ENCODE measurements at places on chromosomes 6 and 20.

DNA sequence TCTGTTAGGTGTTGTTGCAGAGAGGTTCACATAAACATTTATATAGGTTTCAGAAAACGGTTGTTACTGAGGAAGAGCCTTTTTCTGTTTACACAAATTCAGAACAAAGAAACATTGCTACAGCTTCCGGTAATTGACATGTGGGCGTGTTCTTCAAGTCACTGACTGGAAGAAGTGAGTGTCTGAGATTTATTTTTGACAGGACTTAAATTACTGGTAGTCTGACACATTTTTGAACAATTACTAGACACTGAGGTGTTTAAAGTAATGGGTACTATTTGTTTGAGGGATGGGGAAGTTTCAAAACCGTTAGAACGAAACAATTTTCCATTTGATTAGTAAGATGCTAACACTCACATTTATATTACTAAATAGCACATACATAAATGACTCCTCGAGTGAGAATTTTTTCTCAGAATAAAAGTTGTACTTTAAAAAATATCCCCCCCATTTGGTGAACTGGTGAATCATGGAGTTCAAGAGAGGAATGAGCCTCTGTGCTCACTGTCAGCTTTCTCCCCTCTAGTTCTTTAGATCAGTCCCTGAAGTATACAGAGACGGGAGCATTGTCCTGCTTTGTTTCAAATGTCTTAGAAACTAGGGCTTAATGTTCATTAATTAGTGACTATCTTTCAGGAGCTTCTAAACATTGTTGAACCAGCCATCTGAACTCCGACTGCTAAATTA is 98.7 kb downstream of the TSHZ2 start:
- DNase-seq, result no peak

GRCh38 chr20:13753436-13754036 is 31.2 kb downstream of the ESF1 start:
- DNase-seq, result no peak

DNA sequence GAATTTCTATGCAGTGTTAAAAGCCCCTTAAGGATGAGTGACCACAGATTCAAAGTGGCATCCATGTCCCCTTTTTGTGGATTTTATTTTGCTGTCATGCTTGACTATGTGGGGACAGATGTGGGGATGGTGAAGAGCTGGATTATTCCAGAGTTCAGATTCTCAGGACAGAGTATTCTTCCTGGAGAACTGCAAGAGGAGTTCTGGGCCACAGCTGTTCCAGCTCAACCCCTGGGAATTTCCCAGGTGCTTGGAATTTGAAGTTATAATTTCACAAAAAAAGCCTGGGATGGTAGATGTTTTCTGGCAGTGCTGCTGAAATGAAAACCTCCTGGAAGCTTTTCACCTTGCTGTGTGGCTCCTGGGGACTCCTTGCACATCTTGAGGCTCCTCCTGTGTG is 671.8 kb upstream of the MARCKS start:
- no peak for DNase-seq

- DNase-seq, result no peak
Measured at GRCh38 chr6:170555305-170555704, 1.1 kb downstream of the TBP start.

DNA sequence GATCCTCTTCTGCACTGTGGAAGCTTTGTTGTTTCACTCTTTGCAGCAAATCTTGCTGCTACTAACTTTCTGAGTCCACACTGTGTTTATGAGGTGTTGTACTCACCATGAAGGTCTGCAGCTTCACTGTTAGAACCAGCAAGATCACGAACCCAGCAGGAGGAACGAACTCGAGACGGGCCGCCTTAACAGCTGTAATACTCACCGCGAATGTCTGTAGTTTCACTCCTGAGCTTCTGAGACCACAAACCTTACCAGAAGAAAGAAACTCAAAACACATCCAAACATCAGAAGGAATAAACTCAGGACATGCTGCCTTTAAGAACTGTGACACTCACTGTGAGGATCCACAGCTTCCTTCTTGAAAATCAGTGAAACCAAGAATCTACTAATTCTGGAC is 48.1 kb upstream of the MBOAT1 start:
- DNase-seq, result no peak

DNA sequence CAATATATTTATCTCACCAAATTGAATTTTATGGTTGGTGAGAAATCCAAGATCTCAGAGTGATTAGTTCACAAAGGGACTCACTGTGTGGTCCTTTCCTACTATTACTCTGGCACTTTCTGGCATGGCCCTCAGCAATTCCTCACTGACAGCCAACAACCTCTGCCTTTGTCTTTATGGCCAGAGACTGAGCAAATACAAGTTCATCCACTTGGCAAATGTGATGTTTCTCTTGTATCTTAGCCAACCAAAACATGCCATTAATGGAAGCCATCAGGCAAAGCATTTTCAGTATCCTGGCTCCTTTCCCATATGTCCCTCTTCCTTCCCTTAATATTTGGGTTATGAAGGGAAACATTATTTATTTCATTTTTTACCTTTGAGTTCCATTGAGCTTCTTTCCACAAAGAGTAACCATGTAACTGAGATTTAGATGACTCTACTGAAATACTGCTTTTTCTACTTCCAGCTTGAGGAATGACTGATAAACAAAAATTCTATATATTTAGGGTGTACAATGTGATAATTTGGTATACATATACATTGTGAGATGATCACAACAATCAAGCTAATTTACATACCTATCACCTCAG is 30.8 kb upstream of the SMLR1 start:
- no peak for DNase-seq

DNA sequence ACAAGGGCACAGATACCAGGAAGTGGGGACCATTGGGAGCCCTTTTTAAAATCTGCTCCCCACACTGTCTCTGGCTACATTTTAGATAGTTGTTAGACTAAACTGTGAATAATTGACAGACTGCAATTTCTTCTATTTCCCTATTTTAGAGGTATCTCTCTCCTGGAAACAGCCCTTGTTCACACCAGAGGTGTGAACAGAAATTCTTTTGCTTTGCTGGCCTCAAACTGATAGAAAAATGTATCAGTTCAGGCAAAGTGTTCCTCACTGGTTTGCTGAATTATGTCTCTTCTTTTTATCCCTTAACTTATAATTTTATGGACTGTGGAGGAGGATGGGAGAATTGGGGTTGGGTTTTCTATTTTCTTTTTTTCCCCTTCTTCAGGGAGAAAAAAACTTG is 513.2 kb upstream of the SULF2 start:
- no peak for DNase-seq

Data from esophagus muscularis mucosa (tissue), 4 donors.